ENCODE measurements at places on chromosomes 16 and 17.

GRCh38 chr16:50539822-50540710 lies 8.1 kb upstream of the NKD1 start:
- DNase-seq = peak; percentile 2

DNA sequence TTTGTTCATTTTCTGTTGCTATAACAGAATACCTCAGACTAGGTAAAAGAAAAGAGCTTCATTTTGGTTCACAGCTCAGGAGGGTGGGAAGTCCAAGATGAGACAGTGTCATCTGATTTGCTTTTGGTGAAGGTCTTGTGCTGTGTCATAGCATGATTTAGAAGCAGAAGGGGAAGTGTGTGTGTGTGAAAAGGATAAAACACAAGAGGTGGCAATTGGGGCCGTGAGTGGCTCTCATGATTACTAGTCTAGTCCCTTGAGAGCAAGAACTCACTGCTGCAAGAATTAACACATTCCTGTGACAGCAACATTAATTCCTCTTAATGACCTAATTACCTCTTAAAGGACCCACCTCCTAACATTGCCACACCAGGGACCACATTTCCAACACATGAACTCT lies 8.3 kb downstream of the SLC35G3 start:
- no peak for DNase-seq

GRCh38 chr17:2967515-2967914 lies 95.9 kb downstream of the OR1D5 start:
- peak; percentile 40 for DNase-seq

DNA sequence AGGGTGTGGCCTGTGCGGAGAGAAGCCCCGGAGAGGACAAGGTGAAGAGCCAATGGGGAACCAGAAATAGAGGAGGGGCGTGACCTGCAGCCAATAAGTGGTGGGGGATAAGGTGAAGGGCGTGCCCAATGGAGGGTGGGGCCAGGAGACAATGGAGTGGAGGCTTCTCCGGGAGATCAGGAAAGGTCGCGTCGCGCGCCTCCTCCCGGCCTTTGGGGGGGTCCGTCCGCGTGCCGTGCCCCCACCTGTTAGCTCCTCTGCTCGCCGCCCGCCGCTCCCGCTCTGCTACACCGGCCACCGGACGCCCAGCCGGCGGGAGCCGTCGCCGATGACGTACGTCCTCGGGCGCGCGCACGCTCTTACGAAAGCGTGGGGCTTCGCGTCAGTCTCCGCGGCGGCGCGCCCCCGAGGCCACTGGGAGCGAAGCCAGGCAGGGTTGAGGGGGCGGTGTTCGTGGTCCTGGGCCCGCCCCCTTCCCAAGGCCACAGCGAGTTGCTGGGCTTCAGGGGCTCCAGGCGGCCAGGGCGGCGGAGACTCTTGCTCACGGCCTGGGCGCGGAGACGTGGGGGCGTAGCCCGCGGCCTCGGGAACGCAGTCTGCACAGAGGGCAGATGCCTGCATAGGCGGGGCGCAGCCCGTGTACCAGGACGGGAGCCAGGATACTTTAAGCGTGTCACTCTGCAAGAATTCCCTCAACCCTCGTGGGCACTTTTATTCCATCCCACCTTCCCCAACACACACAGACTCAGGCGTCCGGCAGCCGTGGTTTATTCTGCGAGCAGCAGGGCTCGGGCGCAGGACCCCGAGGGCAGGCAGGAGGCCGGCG lies at the start of gene MATCAP1:
Gene MATCAP1 (minus strand): TSS at position 337 of the 826 bp plus-strand sequence. CDS start 3,353 bp downstream, outside the sequence.
- DNase-seq = peak; percentile 97

- no peak for DNase-seq
Observed at GRCh38 chr17:61647047-61647446, 56.0 kb upstream of the NACA2 start.

DNA sequence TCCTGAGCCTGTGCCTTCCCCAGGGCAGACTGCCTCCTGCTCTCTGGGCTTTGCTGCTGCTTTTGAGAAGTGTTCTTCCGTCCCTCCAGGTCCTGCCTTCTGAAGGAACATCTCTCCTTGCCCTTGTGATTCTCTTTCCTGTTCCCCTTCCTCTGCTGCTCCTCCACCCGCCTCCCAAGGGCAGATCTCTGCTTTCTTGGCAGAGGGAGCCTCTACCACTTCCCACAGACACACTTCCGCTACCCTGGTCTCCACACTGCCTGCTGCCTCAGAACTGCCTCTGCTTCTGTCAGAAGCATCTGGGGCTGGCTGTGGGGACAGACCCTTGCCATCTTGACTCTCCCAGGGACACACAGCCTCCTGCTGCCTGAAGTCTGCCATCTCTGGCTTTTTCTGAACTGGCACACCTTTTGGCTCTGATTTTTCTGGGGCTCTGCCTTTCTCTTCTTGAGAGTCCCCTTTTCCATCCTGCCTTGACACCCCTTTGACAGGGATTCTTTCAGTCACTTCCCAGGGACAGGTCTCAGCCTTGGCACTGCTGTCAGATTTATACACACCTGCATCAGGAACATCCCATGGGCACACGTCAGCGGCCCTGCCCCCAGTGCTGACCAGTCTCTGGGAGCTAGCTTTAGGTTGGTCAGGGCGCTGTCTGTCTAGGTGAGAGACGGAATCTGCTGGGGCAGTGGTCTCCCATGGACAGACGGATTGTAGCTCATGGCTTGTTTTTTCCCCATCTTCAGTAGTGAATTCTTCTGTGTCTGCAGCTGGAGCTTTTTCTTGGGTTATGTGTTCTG lies 16.6 kb downstream of the GPR179 start:
- no peak for DNase-seq

- no peak for DNase-seq
Observed at GRCh38 chr16:8299635-8300034, 290.7 kb downstream of the TMEM114 start.

DNA sequence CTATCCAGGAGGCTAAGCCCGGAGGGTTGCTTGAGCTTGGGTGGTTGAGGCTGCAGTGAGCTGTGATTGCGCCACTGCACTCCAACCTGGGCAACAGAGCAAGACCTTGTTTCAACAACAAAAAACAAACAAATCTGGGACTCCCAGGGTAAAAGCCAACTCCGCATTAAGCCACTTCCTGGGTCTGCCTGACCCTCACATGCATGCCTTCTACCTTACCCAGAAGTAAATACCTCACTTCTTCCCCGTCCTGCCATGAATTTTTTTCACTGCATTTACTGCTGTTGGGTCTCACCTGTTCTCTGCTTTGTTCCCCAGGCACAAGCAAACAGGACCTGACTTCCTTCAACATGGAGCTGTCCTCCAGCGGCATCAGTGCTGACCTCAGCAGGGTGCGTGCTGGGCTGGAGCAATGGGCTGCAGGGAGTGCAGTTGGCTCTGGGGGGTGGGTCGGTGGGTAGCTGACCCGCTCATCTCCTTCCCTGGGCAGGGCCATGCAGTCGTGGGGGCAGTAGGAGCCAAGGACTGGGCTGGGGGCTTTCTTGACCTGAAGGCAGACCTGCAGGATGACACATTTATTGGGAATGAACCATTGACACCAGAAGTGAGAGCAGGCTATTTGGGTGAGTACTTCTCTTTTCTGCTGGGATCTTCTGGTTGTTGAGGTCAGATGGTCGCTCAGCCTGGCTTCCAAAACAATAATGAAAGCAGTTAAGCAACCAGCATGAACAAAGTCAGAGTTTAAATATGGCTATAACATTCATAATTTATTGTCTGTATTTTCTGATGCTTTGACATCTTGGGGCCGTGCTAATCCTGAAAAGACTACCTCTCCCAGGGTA lies 16.4 kb downstream of the ITGAL start:
- no peak for DNase-seq

GRCh38 chr16:46844771-46845170 lies 13.8 kb upstream of the C16orf87 start:
- no peak for DNase-seq

- DNase-seq = no peak
Observed at GRCh38 chr17:36829676-36830075, 107.6 kb upstream of the LHX1 start.

DNA sequence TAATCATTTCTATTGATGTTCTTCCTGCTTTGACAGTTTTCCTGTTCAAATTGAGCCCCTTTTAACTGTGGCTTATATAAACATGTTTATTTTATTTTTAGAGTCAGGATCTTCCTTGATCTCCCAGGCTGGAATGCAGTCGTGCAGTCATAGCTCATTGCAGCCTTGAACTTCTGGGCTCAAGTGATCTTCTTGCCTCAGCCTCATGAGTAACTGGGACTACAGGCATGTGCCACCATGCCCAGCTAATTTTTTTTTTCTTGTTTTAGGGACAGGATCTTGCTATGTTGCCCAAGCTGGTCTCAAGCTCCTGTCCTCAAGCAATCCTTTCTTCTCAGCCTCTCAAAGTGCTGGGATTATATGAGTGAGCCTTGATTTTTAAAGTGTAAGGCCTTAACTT lies 14.7 kb downstream of the PHKB start:
- DNase-seq = no peak

GRCh38 chr17:2191785-2192184 lies 111.8 kb downstream of the SMG6 start:
- DNase-seq = no peak

DNA sequence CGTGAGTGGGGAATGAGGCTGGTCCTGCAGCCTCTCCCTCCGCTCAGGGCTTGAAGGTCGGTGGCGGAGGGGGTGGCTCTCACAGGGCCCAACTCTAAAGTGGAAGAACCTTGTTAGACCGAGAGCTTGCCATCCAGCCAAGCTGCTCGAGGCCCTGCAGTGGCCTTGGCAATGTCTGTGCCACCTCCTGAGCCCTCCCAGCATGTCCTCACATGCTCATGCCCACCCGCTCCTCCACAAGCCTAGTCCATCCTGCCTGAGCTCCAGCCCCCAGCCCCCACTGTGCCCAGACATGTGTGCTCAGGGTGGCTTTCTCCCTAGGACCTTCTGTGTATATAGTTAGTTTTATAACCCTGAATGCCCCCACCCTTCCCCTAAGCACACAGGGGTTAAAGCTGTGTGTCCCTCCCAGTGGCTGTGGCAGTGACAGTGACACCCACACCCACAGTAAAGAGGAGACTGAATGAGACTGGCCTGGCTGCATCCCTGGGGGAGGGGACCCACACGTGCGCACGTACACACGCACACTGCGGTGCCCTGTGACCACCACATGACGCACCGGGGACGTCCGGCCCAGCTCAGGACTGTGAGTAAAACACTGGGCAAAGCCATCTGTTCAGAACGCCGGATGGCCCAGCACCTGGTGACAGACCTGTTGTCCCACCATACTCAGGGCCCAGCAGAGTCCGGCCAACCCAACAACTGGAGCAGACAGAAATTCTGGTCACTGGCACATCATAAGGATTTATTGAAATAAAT lies 15.6 kb downstream of the PDK2 start:
- DNase-seq = no peak

- DNase-seq = no peak
Observed at GRCh38 chr17:77200711-77201110, 59.9 kb downstream of the SEC14L1 start.

- no peak for DNase-seq
Observed at GRCh38 chr17:13387236-13387635, 214.5 kb downstream of the HS3ST3A1 start.

DNA sequence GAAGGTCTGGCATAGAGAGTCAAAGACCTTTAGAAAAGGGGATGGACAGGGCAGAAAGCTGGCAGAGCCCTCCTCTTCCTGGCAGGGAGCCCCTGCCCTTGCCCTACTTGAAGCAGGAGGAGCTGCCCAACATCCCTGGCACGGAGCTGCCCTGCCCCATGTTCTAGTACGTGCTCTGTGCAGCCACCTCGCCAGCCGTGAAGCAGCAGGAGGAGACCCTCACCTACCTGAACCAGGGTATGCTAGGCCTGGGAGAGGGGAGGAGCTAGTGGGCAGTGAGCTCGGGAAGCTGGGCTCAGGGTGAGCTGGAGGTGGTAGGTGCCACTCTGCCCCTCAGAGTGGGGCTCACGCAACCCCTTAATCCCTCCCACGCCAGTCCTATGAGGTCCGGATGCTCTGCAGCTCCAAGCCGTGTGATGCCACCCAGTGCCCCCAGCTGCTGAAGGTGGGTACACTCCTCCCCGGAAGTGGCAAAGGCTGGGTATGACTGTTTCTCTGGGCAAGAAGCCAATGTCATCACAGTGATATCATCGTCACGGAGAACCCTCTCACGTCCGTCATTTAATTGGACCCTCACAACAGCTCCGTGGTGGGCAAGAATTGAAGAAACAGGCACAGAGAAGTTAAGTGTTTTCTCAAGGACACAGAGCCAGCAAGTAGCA lies 12.7 kb upstream of the STAC2 start:
- no peak for DNase-seq
